ENCODE measurements at places on chromosomes 2 and 18. TPM values are rescaled to one million over a fixed set of nuclear protein-coding genes. Genes with fewer than 3 reads are reported as not detected.

The PSTPIP2 gene
- 27.9 TPM for total RNA-seq

The NT5DC4 gene
- not detected for total RNA-seq

The TCF23 gene
- total RNA-seq, result not detected

The CWC22 gene
- 12.7 TPM for total RNA-seq

The LAMA3 gene
- under 0.01 TPM for total RNA-seq

The EPB41L5 gene
- 7.1 TPM for total RNA-seq

The EVX2 gene
- total RNA-seq, result not detected

The RSAD2 gene
- 6.8 TPM for total RNA-seq

The SLC14A1 gene
- total RNA-seq, result 2.5 TPM

The XIRP2 gene
- 0.10 TPM for total RNA-seq

The ELOA2 gene
- under 0.01 TPM for total RNA-seq

The B4GALT6 gene
- 1.0 TPM for total RNA-seq

The NCOA1 gene
- total RNA-seq, result 53.2 TPM

The SLC38A11 gene
- 4.3 TPM for total RNA-seq

The HTR2B gene
- not detected for total RNA-seq

The MAT2A gene
- total RNA-seq, result 67.0 TPM

The TCF4 gene
- total RNA-seq, result 27.5 TPM

The EPB41L3 gene
- 24.9 TPM for total RNA-seq

The MBD5 gene
- total RNA-seq, result 25.1 TPM

The HOXD4 gene
- total RNA-seq, result 0.21 TPM

The GRB14 gene
- total RNA-seq, result 2.0 TPM

The FEV gene
- total RNA-seq, result not detected

The FSHR gene
- not detected for total RNA-seq

Data from mononuclear cell (primary cell).